Activated CD4-positive, alpha-beta T cell treated with anti-CD3 and anti-CD28 coated beads for 36 hours (primary cell): ENCODE measurements at places on chromosomes 12 and 14. TPM values are rescaled to one million over a fixed set of nuclear protein-coding genes. Genes with fewer than 3 reads are reported as not detected.

- no peaks in the 10 kb centered on the region for H3K27me3 ChIP-seq
- H3K4me3 ChIP-seq, result peak overlapping the region; percentile 1
- H3K27ac ChIP-seq, result peak overlapping the region; percentile 15
- H3K36me3 ChIP-seq, result peaks cover 19% of the 10 kb centered on the region
- peaks cover 70% of the 10 kb centered on the region for H3K4me1 ChIP-seq
Observed at GRCh38 chr14:24312736-24313507, 1.6 kb downstream of the LTB4R start.

DNA sequence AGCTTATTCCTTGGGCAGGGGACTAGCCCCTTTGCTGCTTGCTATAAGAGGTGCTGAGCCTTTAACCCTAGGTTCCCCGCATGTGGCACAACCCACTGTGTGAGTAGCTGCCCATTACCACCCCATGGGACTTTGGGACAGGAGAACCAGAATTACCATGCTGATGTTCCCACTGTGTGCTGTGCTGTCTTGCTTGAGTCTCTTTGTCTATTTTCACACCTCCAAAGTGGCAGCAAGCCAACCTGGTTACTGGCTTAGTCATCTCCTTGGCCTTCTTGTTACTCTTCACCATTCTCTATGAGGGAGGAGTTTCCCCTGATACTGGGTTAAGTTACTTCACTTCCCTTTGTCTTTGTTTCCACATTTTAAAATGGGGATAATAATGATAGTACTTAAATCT is 73.4 kb upstream of the ETV6 start:
- H3K27me3 ChIP-seq, result no peaks in the 10 kb centered on the region
- H3K4me3 ChIP-seq, result no peak overlapping the region
- H3K4me1 ChIP-seq, result peaks cover 20% of the 10 kb centered on the region

DNA sequence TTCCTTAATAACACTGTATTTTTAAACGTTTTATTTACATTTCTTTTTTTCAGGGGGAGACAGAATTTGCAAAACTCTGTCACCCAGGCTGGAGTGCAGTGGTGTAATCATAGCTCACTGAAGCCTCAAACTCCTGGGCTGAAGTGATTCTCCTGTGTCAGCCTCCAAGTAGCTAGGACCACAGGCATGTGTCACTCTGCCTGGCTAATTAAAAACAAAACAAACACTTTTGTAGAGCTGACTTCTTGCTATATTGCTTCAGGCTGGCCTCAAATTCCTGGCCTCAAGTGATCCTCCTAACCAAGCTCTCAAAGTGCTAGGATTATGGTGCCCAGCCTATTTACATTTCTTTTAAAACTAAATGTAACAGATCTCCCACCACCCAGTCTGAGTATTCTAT is 12.7 kb downstream of the CPSF6 start:
- no peak overlapping the region for H3K4me3 ChIP-seq
- no peak for DNase-seq
- no peaks in the 10 kb centered on the region for H3K27me3 ChIP-seq
- no peak overlapping the region for H3K27ac ChIP-seq
- H3K4me1 ChIP-seq, result peaks cover 52% of the 10 kb centered on the region

DNA sequence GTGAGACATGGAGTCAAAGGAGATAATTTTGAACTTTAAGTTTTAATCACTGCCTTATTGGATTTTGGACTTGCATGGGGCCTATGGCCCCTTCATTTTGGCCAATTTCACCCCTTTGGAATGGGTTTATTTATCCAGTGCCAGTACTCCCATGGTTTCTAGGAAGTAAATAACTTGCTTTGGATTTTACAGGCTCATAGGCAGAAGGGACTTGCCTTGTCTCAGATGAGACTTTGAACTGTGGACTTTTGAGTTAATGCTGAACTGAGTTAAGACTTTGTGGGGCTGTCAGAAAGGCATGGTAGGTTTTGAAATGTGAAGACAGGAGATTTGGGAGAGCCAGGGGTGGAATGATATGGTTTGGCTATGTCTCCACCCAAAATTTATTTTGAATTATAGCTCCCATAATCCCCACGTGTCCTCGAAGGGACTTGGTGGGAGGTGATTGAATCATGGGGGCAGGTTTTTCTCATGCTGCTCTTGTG is 448.1 kb downstream of the NAV3 start:
- H3K27me3 ChIP-seq, result no peaks in the 10 kb centered on the region
- no peaks in the 10 kb centered on the region for H3K4me1 ChIP-seq
- H3K4me3 ChIP-seq, result no peak overlapping the region

- no peak overlapping the region for H3K27ac ChIP-seq
- H3K4me3 ChIP-seq, result no peak overlapping the region
- H3K27me3 ChIP-seq, result no peaks in the 10 kb centered on the region
- H3K36me3 ChIP-seq, result peaks cover 49% of the 10 kb centered on the region
- peaks cover 5% of the 10 kb centered on the region for H3K4me1 ChIP-seq
Observed at GRCh38 chr12:26648066-26648465, 184.9 kb downstream of the ITPR2 start.

DNA sequence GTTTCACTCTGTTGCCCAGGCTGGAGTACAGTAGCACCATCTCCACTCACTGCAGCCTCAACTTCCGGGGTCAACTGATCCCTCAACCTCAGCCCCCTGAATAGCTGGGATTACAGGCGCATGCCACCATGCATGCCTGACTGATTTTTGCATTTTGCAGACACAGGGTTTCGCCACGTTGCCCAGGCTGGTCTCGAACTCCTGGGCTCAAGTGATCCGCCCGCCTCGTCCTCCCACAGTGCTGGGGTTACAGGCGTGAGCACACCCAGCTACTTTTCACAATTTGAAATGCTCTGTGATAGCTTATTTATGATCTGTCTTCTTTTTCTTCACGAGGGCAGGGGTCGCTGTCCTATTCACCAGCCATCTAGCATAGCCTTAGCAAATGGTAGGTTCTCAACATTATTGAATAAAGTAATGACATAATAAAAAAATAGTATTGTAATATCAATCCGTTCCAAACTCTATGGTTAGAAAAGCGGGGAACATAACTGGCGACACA is 477 bp upstream of the DDX47 start:
- H3K36me3 ChIP-seq, result peaks cover 36% of the 10 kb centered on the region
- DNase-seq, result no peak
- no peaks in the 10 kb centered on the region for H3K27me3 ChIP-seq
- H3K4me1 ChIP-seq, result peaks cover 61% of the 10 kb centered on the region
- peak overlapping the region; percentile 95 for H3K4me3 ChIP-seq

DNA sequence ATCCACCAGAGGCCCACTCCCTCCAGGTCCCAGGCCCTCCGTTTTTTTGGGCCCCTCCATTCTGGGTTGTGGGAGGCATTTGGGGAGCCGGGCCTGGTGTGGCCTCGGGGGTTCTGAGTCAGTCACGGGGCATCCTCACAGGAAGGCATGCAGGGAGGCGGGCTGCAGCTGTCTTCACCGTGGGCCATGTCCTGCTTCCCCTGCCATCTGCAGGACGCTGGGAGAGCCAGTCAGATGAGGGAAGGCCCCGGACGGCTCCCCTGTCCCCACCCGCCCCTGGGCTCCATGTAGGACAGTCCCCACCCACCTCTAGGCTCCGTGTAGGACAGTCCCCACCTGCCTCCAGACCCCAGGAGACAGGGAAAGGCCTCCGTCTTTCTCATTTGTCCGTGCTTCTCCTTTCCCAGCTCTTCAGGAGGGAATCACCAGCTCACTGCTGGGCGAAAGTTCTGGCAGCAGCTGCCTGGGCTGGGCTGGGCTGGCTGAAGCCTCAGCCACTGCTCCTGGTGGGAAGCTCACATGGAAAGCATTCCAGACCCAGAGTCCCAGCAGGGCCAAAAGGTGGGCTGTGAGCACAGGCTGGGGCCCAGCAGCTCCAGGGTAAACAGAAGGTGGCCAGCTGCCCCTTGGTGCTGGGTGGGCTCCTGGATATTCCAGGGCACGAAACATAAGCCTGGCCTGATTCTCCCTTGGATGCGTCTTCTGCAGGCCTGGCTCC is 217.8 kb downstream of the KIF26A start:
- no peaks in the 10 kb centered on the region for H3K36me3 ChIP-seq
- H3K4me1 ChIP-seq, result no peaks in the 10 kb centered on the region
- no peak overlapping the region for H3K27ac ChIP-seq

- H3K4me1 ChIP-seq, result peaks cover 7% of the 10 kb centered on the region
- no peak for DNase-seq
- H3K4me3 ChIP-seq, result no peak overlapping the region
- H3K36me3 ChIP-seq, result peaks cover 30% of the 10 kb centered on the region
- H3K27ac ChIP-seq, result no peak overlapping the region
Observed at GRCh38 chr12:59737725-59738463, 142.1 kb downstream of the SLC16A7 start.

- no peaks in the 10 kb centered on the region for H3K36me3 ChIP-seq
- no peak overlapping the region for H3K27ac ChIP-seq
- H3K27me3 ChIP-seq, result peaks cover 14% of the 10 kb centered on the region
- DNase-seq, result no peak
- H3K4me1 ChIP-seq, result no peaks in the 10 kb centered on the region
- H3K4me3 ChIP-seq, result no peak overlapping the region
Observed at GRCh38 chr14:100712490-100712889, 14.2 kb upstream of the DLK1 start.

The GUCY2C gene
- total RNA-seq, result not detected

The SERPINA3 gene
- total RNA-seq, result not detected

The ADCY4 gene
- total RNA-seq, result 1.8 TPM

The NAA30 gene
- 17.6 TPM for total RNA-seq

The TMPRSS12 gene
- total RNA-seq, result not detected

The NRXN3 gene
- not detected for total RNA-seq

The KRT75 gene
- total RNA-seq, result not detected

The LRIG3 gene
- total RNA-seq, result 0.14 TPM
